Fibroblast of skin of right biceps (primary cell): ENCODE measurements at places on chromosomes 1 and 21.
A peak's percentile ranks its signal among the peaks of the same experiment; 100 is the strongest.

- DNase-seq, result no peak
These were observed 45.3 kb downstream of the TIAM1 start for GRCh38 chr21:31298618-31299269.

GRCh38 chr1:21823206-21823979 lies 11.3 kb downstream of the LDLRAD2 start:
- no peak for DNase-seq

GRCh38 chr21:43866659-43867331 lies 1.8 kb downstream of the AGPAT3 start:
- DNase-seq, result no peak

DNA sequence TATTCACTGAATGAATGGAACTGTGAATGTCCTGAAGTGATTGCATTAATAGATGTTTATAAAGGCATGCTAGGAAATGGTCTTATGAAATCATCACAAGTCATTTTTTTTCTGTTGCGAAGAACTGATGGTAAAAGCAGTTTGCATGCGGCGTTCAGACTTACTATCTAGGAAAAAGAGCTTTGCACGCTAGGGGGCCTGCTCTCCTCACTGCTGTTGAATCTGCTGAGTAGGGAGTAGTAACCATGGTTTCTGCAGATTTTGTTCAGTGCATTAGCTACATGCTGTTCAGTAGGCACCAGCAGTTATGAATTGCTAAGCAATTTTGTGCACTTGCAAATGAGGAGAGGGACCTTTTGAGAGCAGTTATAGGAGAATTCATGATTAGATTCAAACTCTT lies 57.9 kb downstream of the CENPF start:
- DNase-seq, result peak; percentile 86

DNA sequence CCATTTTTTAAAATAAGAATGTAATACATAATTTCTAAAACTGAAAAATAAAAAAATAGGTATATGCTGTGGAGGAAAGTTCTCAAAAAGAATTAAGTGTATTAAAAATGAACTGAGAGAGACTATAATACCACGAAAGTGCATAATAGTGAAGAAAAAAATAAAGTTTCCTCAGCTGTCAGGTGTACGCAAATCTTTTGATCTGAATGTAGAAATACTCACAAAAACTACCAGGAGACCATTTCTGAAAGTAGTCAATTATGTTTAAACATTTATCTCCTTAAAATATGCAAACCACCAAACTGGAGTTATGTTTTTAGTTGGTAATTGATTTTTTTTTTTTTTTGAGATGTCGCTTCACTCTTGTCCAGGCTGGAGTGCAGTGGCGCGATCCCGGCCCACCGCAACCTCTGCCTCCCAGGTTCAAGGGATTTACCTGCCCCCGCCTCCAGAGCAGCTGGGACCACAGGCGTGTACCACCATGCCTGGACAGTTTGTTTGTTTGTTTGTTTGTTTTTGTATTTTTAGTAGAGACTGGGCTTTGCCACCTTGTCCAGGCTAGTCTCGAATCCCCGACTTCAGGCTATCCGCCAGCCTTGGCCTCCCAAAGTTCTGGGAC lies 1169.2 kb upstream of the B3GALT2 start:
- no peak for DNase-seq

- peak; percentile 92 for DNase-seq
These were observed at the start of gene UBE2J2 for GRCh38 chr1:1273512-1274298. TSS of gene UBE2J2 (minus strand) at chr1:1273854. CDS start at chr1:1267992, 5,862 bp downstream.

DNA sequence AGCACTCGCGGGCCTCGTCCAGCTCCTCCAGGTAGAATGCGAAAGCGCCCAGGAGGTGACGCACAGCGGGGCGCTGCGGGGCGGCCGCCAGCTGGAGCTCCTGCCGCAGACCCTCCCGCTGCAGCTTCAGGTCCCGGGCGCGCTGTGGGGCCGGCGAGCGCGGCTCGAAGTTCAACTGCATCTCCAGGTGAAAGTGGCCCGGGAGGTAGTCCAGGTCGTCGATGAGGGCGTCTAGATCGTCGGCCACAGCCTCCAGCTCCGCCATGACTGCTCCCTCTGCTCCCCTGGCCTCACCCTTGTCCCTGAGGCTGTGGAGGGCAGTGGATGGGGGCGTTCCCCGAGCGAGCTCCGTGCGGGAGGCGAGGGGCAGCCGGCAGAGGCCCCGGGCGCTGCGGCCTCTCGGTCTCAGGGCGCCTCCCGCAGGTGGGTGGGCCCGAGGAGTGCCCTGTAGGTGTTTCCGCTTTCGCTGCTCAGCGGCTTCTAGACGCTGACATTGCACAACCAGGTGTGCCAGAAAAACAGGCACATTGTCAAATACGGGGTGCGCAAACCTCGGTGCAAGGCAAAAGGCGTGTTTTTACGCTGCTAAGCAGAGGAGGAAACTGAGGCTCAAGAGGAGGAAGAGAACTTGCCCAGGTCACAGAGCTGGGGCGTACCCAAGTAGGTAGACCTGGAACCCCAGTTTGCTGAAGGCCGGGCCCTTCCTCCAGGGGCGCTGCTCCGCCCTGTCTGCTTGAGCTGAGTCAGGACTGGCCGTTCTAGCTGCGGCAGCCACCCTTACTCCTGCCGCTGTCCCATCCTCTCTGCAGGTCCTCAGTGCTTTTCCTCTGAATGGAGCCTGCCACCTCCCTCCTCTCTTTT lies at the start of gene TTC22:
Gene TTC22 (minus strand): TSS at position 425 of the 861 bp plus-strand sequence. CDS start 160 bp downstream, at position 265.
- no peak for DNase-seq

DNA sequence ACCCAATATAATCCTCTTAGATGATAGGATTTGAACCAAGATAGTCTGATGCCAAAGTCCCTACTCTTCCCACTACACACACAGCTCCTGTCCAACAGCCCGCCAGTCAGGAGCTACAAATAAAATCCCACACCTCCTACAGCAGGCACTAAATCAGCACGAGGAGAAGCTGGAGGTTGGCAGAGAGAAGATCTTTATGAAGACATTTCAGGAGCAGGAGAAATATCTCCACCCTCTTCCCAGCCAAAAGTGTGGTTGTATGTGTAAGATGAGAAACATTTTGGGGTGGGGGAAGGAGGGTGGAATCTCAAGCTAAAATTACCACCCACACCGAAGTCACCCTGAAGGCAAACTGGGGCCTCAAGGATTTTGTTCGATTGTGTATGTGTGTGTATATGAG lies 54.5 kb downstream of the PLXNA2 start:
- peak; percentile 60 for DNase-seq

GRCh38 chr1:52862666-52863458 lies 20.3 kb downstream of the ZYG11A start:
- DNase-seq, result no peak

DNA sequence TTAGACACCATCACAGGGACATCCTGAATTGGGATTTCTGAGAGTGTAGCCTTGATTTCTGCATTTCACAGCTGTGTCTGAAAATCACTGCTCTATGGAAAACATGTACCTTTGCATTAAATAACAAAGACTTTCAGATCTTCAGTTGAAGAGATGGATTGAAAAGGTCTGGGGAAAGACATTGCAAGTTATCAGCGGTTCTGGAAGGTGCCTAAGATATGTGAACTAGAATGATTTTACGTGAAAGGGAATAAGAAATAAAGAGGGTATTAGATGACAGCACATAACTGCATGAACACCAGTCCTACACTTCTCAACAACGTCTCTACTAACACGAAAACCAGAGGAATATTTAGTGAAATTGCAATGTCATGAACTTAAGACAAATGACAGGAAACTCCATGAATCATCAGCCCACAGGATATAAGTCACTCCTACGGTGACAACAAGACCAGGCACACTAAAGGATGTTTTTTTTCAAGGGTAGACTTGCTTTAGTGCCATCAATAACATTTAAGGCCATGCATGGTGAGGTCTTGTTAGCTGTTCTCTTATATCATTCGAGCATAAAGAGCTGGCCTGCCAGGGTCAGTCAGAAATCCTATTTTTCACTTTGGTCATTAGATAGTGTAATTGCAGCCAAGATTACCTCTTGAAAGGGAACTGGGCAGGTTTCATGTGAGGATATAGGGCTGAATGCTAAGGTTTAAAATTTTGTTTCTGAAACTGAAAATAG lies 283.1 kb downstream of the GRIK1 start:
- DNase-seq, result peak; percentile 93

GRCh38 chr1:64163970-64164369 lies 39.5 kb upstream of the UBE2U start:
- DNase-seq, result peak; percentile 58

DNA sequence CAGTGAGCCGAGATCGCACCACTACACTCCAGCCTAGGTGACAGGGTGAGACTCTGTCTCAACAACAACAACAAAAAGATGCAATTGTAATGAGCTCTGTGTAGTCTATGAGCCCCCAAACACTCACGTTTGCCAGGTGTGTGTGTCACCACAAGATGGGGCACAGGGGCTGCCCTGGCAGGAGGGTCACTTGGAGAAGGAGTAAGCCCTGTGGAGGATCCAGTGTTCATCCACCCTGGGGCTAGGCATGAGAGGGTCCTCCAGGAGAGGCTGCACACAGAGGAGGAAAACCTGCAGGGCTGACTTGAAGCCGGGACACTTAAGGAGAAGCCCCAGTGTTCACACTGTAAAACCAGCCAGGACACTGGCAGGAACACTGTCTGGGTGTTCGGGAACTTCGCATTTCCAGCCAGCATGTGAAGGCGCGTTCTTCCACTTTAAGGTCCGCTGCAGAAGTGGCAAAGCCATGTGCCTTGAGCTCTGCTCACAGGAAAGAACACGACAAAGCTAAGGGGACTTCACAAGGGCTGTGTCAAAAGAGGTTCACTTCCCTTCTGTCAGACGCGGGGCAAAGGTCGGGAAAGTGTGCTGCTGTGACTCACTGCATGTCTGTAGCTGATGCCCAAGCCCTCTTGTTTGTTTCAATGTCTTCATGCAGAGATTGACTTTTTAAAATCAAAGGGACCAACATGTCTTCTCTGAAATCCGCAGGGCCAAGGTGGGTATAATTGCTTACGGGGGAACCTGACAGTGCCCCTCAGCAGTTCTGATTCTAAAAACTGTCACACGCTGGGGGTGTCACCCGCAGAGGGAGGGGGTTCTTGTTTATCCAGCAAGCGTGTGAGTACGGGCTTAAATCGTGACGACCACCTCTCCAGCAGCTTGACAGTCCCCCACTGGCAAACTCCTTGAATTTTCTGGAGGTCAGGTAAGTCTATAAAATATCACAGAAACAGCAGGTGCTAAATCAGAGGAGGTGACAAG lies 102.8 kb downstream of the RIPK4 start:
- DNase-seq, result peak; percentile 41

DNA sequence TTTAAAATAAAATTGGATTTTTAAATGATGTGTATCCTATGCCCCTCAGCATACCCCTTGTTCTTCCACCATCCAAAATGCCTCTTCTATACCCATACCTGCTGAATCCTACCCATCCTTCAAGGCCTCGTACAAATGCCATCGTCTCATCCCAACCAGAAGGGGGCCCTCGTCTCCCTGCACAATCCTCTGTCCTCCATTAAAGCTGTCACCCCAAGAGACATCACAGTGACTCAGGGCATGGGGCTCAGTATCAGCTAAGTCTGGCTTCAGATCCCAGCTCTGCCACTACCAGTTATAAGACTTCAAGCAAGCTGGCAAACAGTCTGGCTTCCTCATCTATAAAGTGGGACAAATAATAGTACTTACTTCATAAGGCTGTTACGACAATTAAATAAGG lies 23.8 kb downstream of the IGFN1 start:
- peak; percentile 7 for DNase-seq

GRCh38 chr1:113035086-113035485 lies 37.9 kb upstream of the LRIG2 start:
- DNase-seq, result no peak

- peak; percentile 99 for DNase-seq
These were observed 242.7 kb upstream of the JUN start for GRCh38 chr1:59026472-59026948.

DNA sequence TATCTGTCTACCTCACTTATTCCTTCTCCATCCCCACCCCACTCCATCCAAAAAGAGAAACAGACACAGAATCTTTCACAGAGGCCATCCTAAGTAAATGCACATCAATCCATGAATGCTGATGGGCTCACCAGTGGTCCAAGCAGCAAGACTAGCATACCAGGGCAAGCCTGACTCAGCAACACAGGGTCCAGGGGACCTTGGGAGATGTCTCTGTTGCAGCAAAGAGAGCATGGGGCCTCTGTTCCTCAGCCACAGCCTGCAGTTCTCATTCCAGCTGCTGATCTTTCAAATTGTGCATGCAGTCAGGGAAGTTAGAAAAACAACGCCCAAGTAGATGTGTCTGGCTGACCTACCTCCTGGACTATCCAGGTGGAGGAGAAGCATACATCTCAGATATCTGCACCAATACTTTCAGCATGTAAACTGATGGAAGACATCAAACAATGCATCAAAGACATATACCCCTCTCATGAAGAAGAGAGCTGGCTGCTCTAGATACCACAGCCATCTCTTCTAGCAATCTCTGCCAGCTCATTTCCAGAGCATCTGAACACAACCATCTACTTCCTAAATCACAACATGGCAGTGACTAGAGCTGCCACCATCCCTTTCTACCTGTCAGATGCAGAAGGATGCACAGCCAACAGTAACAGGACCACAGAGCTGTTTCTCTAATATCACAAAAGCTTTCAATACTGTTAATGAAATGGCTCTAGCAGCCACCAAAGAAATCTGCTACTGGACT lies 54.5 kb downstream of the CD34 start:
- DNase-seq, result no peak

GRCh38 chr1:51276286-51276685 lies 40.2 kb downstream of the RNF11 start:
- no peak for DNase-seq

DNA sequence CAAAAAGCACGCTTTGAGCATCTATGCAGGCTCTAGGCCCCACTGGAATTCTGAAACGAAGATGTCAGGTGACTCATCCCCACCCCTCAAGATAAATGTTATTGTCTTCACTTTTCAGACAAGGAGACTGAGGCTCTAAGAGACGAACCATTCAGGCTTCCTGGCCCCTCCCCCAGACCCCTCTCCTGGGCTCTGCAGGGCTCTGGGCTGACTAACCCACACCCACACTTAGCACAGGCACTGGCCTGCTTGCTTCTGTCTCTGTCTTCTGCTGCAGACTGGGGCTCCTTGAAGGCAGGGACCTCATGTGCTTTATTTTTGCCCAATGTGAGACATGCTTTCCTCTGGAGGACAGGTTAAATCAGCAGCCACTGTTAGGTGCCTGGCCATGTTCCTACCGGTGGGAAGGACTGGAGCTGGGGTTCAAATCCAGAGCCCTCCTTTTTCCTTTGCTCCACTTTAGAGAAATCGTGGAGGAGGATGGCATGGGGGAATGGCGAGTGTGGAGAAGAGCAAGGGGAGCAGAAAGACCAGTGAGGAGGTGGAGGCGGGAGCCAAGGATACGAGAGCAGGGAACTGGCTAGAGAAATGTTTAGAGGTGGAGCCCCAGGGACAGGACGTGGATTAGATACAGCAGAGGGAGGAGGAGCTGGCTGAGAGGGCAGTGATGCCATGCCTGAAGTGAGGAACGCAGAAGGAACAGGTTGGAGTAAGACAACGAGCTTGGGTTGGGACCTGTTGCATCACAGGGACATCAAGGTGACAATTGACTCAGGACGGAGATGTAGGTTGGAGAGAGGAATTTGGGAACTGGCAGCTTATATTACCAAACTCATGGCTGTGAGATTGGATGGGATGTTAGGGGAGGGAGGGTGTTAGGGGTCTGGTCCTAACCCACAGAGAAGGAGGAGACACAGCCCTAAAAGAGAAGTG lies 1.7 kb downstream of the TMEM125 start:
- DNase-seq, result peak; percentile 48

- DNase-seq, result peak; percentile 24
These were observed 20.9 kb upstream of the HSPA13 start for GRCh38 chr21:14403681-14404318.

- DNase-seq, result no peak
These were observed 35.6 kb downstream of the STUM start for GRCh38 chr1:226584164-226584563.

- peak; percentile 57 for DNase-seq
These were observed 99.2 kb upstream of the MROH9 start for GRCh38 chr1:170836141-170836540.

- DNase-seq, result no peak
These were observed 36.8 kb upstream of the KIF1B start for GRCh38 chr1:10173582-10173981.
